Activated T-cell treated with anti-CD3 and anti-CD28 coated beads, Interleukin-2, amount 50 U/mL, for 72 hours (primary cell): ENCODE measurements at places on chromosomes 7 and 10. TPM values are rescaled to one million over a fixed set of nuclear protein-coding genes. Genes with fewer than 3 reads are reported as not detected.

The LRRN3 gene
- total RNA-seq: 15.3 TPM

The FRAT1 gene
- 4.5 TPM for total RNA-seq

The OR2A5 gene
- not detected for total RNA-seq

The ELFN1 gene
- total RNA-seq: not detected

The CHAT gene
- 0.14 TPM for total RNA-seq

The KCP gene
- total RNA-seq: 0.21 TPM

The ARHGEF35 gene
- total RNA-seq: 3.8 TPM

The GARIN1A gene
- total RNA-seq: 2.7 TPM

The TRIL gene
- total RNA-seq: not detected

The GDF10 gene
- total RNA-seq: 0.19 TPM

The LRRD1 gene
- total RNA-seq: not detected

The HGF gene
- not detected for total RNA-seq

The ANXA8 gene
- not detected for total RNA-seq

The NEUROG3 gene
- total RNA-seq: 0.39 TPM
